ENCODE measurements at places on chromosomes 12 and 14. TPM values are rescaled to one million over a fixed set of nuclear protein-coding genes. Genes with fewer than 3 reads are reported as not detected.

The B4GALNT3 gene
- total RNA-seq, result under 0.01 TPM

The KRT81 gene
- total RNA-seq, result under 0.01 TPM

The RFC5 gene
- total RNA-seq, result 10.1 TPM

The STRAP gene
- total RNA-seq, result 56.1 TPM

The TRHDE gene
- total RNA-seq, result 16.2 TPM

The DLGAP5 gene
- total RNA-seq, result 5.4 TPM

The TAMALIN gene
- 19.2 TPM for total RNA-seq

The MARCHF9 gene
- total RNA-seq, result 4.5 TPM

The KCNJ8 gene
- 5.5 TPM for total RNA-seq

The GLS2 gene
- 0.16 TPM for total RNA-seq

The HOXC11 gene
- total RNA-seq, result not detected

The FOXA1 gene
- not detected for total RNA-seq

The RHOJ gene
- total RNA-seq, result 13.3 TPM

The RAPGEF3 gene
- 7.0 TPM for total RNA-seq

The PRH2 gene
- 0.63 TPM for total RNA-seq

The SIX6 gene
- not detected for total RNA-seq

The CLEC1B gene
- not detected for total RNA-seq

The FAM186B gene
- 0.63 TPM for total RNA-seq

The ETFBKMT gene
- total RNA-seq, result 3.9 TPM

The DCN gene
- total RNA-seq, result 3,853 TPM

The EP400 gene
- total RNA-seq, result 6.6 TPM

The ASB2 gene
- total RNA-seq, result 0.32 TPM

The LIN7A gene
- 7.6 TPM for total RNA-seq

The GSKIP gene
- total RNA-seq, result 27.3 TPM

The PLCZ1 gene
- total RNA-seq, result not detected

The MYF6 gene
- not detected for total RNA-seq

The MGST1 gene
- total RNA-seq, result 37.1 TPM

The SPTLC2 gene
- total RNA-seq, result 17.2 TPM

The OR4K13 gene
- under 0.01 TPM for total RNA-seq

The NPAS3 gene
- 0.16 TPM for total RNA-seq

The CCDC85C gene
- total RNA-seq, result 2.0 TPM

The RNASE9 gene
- total RNA-seq, result not detected

The GOLT1B gene
- total RNA-seq, result 14.1 TPM

The PLEKHG7 gene
- total RNA-seq, result not detected

The PTPRB gene
- 0.09 TPM for total RNA-seq

The HCAR1 gene
- under 0.01 TPM for total RNA-seq

The GUCY2C gene
- total RNA-seq, result not detected

The PPP1R13B gene
- 2.2 TPM for total RNA-seq

The MORN3 gene
- 0.63 TPM for total RNA-seq

The BDKRB1 gene
- 13.4 TPM for total RNA-seq

The KRT71 gene
- total RNA-seq, result not detected

The KRT77 gene
- total RNA-seq, result not detected

The GLT1D1 gene
- total RNA-seq, result 0.09 TPM

The SLC10A1 gene
- total RNA-seq, result not detected
